ENCODE measurements at places on chromosomes 7 and 10.

DNA sequence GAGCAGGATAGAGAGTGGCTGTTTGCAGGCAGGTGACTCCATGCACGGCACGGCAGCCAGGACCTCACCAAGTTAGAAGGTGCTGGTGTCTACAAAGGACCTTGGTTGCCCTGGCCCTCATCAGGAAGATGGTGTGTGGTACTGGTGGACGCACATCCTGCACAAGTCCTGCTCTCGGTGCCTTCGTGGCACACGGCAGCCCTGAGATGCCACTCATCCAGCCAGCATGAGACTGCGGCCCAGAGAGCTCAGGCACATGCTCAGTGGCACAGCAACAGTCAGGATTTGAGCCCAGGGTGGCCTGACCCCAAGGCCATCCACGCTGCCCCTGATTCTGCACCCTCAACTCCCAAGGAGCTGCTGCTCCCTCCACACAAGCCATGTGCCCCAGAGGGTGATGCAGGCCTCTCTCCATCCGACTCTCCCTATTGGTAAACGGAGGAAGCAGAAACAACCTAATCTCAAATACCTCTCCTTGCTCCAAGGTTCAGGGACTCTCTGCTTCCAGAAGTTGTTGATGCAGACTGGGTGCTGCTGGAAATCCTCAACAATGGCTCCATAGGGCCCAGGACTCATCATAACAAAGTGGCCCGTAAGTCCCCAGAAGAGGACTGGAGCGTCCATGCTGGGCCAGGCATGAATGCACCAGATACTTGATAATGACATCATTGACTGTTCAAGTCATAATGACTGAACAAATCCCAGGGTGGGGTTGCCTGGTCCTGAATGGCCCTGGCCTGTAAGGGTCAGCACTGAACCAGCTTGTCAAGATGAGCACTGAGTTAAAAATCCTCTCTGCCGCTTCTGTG lies 93.6 kb downstream of the ARHGAP22 start:
- DNase-seq: no peak

- no peak for DNase-seq
These were observed 121.5 kb upstream of the ZNF438 start for GRCh38 chr10:31153161-31153560.

GRCh38 chr7:54898659-54899340 lies 120.0 kb upstream of the EGFR start:
- no peak for DNase-seq

GRCh38 chr10:110171032-110171431 lies 36.4 kb upstream of the MXI1 start:
- no peak for DNase-seq

- DNase-seq: peak; percentile 6
These were observed 357.1 kb upstream of the AOAH start for GRCh38 chr7:37081436-37081835.

DNA sequence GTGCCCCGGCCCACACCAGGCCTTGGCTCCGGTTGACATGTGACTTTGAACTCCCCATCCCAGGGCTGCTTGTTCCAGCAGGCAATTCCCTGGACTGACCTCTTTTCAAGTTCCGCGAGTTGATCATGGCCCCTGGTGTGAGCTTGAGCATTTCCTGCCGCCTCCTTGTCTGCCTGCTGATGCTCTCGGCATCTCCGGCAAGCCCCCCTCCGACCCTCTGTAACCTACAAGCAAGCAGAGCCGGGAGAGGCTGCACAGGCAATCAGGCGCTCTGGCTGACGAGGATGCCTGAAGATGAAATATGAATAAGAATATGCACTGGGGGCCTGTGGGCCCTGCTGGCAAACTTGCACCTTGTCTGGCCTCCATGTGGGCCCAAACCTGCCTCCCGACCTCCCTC lies 304.9 kb upstream of the MKI67 start:
- no peak for DNase-seq

- DNase-seq: no peak
These were observed 32.7 kb downstream of the PUS7 start for GRCh38 chr7:105489409-105489808.

DNA sequence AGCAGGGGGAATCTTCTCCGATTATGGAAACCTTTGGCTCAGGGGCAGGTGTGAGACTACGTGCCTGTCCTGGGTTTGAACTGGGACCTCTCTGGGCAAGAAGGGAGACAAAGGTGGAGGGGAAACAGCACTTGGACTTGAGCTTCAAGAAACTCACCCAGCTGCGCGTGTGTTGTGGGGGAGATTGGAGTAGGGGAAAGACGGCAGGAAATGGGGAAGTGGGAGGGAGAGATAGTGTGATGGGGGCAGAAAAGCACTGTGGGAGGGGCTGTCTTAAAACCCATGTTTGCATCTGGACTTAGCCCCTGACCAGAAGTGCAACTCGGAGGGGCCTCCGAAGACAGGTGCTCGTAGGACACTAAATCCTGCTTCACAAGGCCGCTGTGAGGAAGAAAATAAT lies 107.0 kb downstream of the HIP1 start:
- no peak for DNase-seq

GRCh38 chr7:28405662-28406061 lies 6.7 kb upstream of the CREB5 start:
- DNase-seq: no peak

GRCh38 chr7:93574646-93575554 lies at the start of gene CALCR:
Gene CALCR, minus strand, starts transcription at chr7:93574724. Its CDS starts 87,743 bp downstream, at chr7:93486981.
- no peak for DNase-seq

DNA sequence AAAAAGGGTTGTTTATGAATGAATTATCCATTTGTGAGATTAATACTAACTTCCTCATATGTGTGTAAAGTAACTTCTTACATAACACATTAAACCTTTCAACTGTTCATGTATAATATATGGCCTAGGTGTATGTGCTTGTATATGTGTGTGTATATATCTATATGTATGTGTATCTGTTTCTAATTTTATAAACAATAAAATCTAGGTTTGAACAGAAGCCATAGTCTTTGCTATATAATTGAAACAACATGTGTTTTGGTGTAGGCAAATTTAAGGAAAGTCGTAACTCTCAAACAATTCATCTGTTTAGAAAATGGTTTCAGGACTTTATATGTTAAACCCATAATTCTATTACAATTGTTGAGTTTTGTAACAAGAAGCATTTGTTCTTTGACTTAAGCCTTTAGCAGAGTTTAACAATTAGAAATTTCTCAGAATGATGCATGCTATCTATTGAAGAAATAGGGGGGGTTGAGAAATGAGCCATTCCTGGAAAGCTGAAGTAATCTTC lies 103.3 kb downstream of the BBS9 start:
- DNase-seq: no peak

GRCh38 chr7:93933156-93933555 lies 11.6 kb downstream of the GNG11 start:
- no peak for DNase-seq

- DNase-seq: no peak
These were observed 93.2 kb upstream of the KIF5B start for GRCh38 chr10:32149252-32149955.

DNA sequence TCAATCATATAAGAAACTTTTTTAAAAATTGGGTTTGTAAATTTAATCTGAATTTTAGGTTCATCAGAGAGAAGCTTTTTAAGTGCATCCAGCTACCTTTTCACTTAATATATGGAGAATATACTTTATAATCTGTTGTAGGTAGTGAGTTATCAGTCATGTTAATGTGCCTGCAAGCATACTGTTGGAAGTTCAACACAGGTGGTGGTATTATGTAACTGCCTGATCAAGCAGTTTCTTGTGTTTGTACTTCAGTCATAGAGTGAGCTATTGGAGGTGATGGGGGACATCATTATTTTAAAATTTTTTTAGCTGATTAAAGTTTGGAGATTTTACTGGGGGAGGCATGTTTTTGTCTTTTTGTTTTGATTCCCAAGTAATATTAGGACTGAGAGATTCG lies 2.5 kb downstream of the TNKS2 start:
- DNase-seq: no peak

GRCh38 chr10:29791773-29792172 lies 157.0 kb upstream of the SVIL start:
- no peak for DNase-seq

- DNase-seq: no peak
These were observed 160.3 kb upstream of the LYZL2 start for GRCh38 chr10:30789806-30790205.

DNA sequence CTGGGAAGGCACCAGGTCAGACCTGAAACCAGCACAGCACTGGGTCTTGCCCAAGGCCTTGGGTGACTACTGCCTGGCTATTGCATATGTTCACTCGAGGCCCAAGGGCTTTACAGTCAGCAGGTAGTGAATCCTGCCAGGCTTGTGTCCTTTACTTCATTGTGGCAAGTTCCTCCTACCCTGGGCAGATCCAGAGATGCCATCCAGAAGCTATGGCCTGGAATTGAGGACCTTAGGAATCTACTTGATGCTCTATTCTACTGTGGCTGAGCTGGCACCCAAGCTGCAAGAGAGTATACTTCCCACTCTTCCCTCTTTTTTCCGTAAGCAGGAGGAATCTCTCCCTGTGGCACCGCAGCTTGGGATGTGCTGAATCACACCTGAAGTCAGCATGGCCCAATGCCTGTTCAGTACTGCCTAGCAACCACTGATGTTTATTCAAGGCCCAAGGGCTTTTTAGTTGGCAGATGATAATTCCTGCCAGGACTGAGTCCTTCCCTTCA lies 246.7 kb upstream of the CTBP2 start:
- DNase-seq: no peak

DNA sequence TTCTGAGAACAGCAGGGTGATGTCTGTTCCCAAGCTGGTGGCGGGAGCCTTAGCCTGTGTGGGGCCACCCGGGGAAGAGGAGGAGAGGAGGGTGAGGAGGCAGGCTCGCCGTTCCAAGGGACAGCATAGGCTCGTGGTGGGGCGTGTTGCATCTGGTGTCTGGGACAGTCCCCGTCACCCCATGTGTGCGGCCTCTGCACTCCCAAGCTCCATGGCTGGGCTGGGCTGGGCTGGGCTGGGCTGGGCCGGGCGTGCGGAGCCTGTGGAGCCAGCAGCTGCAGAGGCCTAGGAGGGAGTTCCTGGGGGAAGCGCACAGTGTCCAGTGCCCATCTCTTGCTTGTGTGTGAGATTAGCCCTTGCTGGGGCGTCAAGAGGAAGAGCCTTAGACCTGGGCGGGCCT lies 20.9 kb upstream of the TTYH3 start:
- no peak for DNase-seq

DNA sequence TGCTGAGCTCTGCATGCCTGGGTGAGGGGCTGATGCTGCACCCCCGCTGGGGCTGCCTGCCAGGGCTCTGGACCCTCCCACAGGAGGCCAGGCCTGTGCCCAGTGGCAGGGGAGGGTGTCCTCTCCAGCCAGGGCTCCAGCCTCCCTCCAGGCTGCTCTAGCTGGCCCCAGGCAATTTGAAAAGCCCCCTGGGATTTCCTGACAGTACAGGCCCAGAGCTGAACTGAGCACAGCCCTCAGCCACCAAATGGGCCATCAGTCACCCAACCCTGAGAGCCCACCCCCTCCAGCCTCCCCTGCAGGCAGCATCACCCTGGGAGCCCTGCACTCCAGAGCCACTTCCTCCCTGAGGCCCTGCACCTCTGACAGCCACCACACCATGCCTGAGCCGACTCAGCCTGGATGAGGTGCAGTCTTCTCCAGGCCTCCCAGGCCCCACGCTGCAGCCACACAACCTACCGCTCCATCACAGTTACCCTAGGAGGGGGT lies 101.8 kb upstream of the RET start:
- DNase-seq: no peak

GRCh38 chr10:106082865-106083264 lies 1081.6 kb downstream of the SORCS1 start:
- DNase-seq: no peak

DNA sequence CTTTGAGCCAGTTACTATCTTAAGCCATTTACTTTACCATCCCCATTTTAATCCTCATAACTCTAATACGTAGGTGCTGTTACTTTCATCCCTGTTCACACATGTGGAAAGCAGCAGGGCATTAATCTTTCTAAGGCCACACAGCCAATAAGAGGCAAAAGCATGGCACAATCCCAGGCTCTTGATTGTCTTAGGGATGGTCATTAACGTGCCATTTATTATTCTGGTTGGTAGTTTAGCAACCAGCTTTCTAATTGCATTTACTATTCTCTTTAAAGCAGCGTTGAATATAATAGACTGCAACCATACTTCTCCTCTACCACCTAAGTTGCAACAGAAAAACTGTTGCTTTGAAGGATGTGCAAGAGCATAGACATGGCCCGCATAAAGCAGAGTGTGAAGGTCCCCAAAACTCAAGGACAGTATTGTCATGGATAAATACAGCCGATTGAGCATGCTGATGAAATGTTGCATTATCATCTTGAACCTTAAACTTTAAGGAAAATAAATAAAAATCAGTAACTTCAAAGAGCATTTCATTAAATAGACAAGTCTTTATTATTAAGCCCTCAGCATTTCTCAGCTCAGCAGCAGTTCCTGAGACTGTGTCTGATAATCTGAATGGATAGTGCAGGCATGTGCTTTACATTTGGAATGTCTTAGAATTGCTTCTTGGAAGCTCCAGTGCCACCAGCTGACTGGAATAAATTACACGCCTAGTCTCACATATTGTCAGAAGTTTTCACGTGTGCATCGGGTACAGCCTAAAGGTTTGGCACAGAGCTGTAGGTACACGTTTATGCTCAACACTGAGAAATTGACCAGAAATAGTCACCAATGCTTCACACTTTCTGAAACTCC lies 467.1 kb downstream of the SDK1 start:
- DNase-seq: no peak

GRCh38 chr7:94089806-94090205 lies 85.7 kb upstream of the BET1 start:
- DNase-seq: no peak

DNA sequence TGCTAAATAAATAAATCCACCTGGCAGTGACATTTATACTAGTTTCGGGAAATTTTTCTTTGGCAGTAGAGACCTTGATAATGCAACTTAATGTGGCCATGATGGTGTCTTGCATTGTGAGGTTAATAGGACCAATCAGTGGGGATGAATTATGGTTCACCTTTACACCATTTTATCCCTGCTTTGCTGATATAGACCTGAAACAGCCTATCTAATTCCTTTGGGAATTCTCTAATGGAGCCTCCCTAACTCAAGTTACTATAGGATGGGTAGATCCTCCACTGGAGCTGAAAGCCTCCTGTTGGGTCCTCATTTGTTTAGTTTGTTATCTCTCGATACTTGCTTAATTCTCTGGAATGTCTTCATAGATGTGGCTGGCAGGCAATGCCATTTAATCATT lies 276.7 kb downstream of the CNTNAP2 start:
- DNase-seq: no peak

DNA sequence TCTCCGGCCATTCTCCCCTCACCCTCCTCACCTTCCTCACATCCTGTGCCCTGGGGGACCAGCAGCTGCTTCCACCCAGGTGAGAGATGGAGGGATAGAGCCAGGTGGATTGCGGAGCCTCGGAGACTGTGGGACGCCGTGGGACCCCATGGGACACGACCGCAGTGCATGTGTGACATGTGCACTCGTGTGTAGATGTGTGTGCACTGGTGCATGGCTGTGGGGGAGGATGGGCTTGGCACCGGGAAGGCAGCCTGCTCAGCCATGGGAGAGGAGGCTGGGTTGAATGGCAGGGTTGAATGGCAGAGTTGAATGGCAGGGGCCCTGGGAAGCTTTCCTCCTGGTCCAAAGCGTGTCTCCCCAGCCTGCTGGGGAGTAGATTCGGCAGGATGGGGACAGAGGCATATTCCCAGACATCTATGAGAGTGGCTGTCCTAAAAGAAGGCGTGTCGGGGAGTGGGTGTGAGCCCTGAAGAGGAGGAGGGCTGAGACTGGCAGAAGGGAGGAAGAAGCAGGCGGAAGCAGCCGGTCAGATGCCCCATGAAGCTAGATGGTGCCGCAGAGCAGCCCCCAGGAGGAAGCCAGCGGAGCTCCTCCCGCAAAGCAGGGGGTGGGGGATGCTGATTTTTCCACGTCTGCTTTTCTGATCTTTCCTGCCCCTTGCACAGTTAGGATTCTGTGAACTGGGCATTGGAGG lies 815 bp downstream of the GIMAP8 start:
- DNase-seq: peak; percentile 54

GRCh38 chr7:121752706-121753105 lies 120.3 kb upstream of the PTPRZ1 start:
- no peak for DNase-seq
